ENCODE measurements at places on chromosomes 2 and 18. TPM values are rescaled to one million over a fixed set of nuclear protein-coding genes. Genes with fewer than 3 reads are reported as not detected.

DNA sequence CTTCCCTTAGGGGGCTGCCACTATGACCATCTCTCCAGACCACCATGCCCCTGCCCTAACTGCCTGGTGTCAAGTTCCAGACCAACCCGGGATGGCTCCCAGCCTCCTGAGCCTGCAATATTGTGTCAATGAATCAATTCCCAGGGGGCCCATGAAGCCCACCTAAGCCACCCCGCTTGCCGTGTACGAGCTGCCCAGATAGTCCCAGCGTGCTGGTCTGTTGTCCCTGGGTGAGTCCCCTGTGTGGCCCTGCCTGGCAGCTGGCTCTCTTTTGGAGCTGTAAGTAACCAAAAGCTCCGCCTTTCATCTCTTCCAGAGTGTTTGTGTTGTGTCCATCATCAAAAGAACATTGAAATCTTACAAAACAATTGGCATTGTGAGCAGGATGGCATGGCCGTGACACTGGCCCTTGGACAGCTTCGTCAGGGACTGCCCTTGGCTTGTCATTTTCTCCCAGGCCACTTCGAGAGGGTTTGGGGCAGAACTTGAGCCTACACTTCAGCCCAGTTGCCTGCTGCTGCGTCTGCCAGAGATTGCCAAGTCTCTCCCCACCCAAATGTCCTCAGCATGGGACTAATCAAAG, 11.3 kb upstream of the MAL start:
- H3K27ac ChIP-seq = no peak overlapping the region
- H3K4me3 ChIP-seq = no peak overlapping the region
- H3K4me1 ChIP-seq = no peaks in the 10 kb centered on the region
- peaks cover 2% of the 10 kb centered on the region for H3K27me3 ChIP-seq
- DNase-seq = peak; percentile 51
- H3K36me3 ChIP-seq = no peaks in the 10 kb centered on the region

- H3K27ac ChIP-seq = no peak overlapping the region
- peaks cover 7% of the 10 kb centered on the region for H3K27me3 ChIP-seq
- H3K36me3 ChIP-seq = no peaks in the 10 kb centered on the region
- no peak for DNase-seq
- no peak overlapping the region for H3K4me3 ChIP-seq
- no peaks in the 10 kb centered on the region for H3K4me1 ChIP-seq
Measured at GRCh38 chr2:176206682-176207081, 18.2 kb downstream of the HOXD1 start.

GRCh38 chr18:48901145-48902022, 49.4 kb downstream of the SMAD7 start:
- no peak for DNase-seq
- no peaks in the 10 kb centered on the region for H3K27me3 ChIP-seq
- H3K36me3 ChIP-seq = no peaks in the 10 kb centered on the region
- peak overlapping the region; percentile 76 for H3K27ac ChIP-seq
- H3K4me1 ChIP-seq = peaks cover 27% of the 10 kb centered on the region
- H3K4me3 ChIP-seq = no peak overlapping the region

RAPGEF4 gene
- total RNA-seq = 21.8 TPM

DNA sequence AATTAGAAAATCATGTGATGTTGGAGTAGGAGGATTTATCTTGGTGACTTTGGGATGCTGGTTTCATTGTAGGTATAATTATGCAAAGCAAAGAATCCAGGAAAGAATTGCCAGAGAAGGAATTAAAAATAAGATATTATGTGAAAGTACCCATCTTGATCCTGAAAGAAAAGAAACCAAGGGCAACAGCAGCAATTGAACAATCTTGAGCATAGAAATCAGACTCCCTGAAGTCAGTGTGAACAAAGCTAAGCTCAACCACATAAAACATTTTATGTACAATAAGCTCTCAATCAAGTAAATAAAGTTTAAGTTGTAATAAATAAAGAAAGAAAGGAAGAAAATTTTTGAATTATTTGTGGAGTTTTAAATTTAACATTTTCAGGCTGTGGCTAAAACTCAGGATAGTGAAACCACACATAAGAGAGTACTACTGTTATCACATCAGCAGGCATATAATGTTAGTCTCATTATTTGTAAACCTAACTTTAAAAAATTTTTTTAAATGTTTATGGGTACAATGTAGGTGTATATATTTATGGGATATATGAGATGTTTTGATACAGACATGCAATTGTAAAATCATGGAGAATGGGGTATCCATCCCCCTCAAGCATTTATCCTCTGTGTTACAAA, 32.8 kb upstream of the GPR55 start:
- no peak overlapping the region for H3K27ac ChIP-seq
- H3K27me3 ChIP-seq = peaks cover 22% of the 10 kb centered on the region
- peak overlapping the region; percentile 39 for H3K4me3 ChIP-seq
- no peaks in the 10 kb centered on the region for H3K4me1 ChIP-seq
- no peaks in the 10 kb centered on the region for H3K36me3 ChIP-seq

CDH2 gene
- 1.8 TPM for total RNA-seq

GRCh38 chr2:128786316-128786715, 467.6 kb upstream of the HS6ST1 start:
- DNase-seq = no peak
- no peaks in the 10 kb centered on the region for H3K27me3 ChIP-seq
- H3K27ac ChIP-seq = no peak overlapping the region
- no peaks in the 10 kb centered on the region for H3K36me3 ChIP-seq
- no peaks in the 10 kb centered on the region for H3K4me1 ChIP-seq
- no peak overlapping the region for H3K4me3 ChIP-seq

GRCh38 chr2:200509235-200509611, 645 bp downstream of the KCTD18 start:
- DNase-seq = no peak
- H3K36me3 ChIP-seq = peaks cover 10% of the 10 kb centered on the region
- H3K4me1 ChIP-seq = peaks cover 8% of the 10 kb centered on the region
- H3K27me3 ChIP-seq = no peaks in the 10 kb centered on the region

SLC38A11 gene
- total RNA-seq = 0.41 TPM

DNA sequence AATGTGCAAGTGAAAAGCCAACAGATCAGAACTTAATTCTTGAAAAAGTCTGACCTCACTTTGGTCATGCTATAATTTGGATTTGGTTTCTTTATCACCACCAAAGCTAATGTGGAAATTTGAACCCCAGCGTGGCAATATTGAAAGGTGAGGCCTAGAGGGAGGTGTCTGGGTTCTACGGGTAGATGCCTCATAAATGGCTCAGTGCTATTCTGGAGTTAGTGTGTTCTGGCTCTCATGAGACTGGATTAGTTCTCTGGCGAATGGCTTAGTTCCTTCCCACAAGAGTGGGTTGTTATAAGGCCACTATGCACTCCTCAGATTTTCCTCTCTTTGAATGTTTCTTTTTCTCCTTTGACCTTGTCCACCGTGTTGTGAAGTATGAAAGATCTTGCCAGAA, 22.3 kb downstream of the ORC4 start:
- H3K27ac ChIP-seq = no peak overlapping the region
- no peak overlapping the region for H3K4me3 ChIP-seq
- DNase-seq = no peak
- no peaks in the 10 kb centered on the region for H3K4me1 ChIP-seq

DNA sequence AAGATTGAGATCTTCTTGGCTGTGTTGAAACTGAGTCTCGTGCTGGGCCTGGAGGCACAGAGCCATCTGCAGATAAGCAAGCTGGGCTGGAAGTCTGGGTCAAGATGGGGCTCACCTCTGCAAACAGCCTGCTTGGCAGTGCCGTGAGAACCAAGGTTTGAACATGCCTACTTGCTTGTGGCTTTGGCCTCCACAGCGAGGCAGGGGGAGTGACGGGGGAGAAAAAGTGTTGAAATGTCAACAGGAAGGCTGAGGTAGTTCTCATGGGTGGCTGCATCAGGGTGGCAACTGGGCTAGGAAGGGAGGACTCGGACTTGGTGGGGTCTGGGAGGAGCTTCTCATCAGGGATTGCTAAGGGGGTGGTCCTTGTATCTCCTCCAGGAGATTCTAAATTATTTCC, 99.7 kb downstream of the THNSL2 start:
- no peaks in the 10 kb centered on the region for H3K36me3 ChIP-seq
- no peaks in the 10 kb centered on the region for H3K27me3 ChIP-seq
- no peak for DNase-seq
- no peak overlapping the region for H3K4me3 ChIP-seq
- no peaks in the 10 kb centered on the region for H3K4me1 ChIP-seq

DNA sequence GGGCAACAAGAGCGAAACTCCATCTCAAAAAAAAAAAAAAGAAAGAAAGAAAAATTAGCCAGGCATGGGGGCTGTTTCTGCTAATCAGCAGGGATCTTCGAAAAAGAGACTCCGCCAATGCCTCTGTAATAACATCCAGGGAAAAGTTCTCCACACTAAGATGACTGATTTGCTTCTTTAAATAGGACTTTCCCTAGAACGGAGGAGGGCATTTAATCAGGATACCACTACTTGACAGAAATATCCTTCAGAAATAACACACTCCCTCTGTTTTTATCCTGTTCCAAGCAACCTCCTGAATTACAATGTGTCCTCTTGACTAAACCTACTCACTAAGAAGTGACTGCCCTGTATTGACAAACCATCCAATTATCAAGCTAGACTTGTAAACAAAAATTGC, 21.7 kb downstream of the REV1 start:
- no peak overlapping the region for H3K27ac ChIP-seq
- H3K4me3 ChIP-seq = no peak overlapping the region
- DNase-seq = no peak
- H3K36me3 ChIP-seq = no peaks in the 10 kb centered on the region
- no peaks in the 10 kb centered on the region for H3K27me3 ChIP-seq
- H3K4me1 ChIP-seq = peaks cover 11% of the 10 kb centered on the region

- H3K4me1 ChIP-seq = no peaks in the 10 kb centered on the region
- DNase-seq = no peak
- no peak overlapping the region for H3K4me3 ChIP-seq
- H3K36me3 ChIP-seq = no peaks in the 10 kb centered on the region
Measured at GRCh38 chr2:14996351-14997014, 364.0 kb downstream of the LRATD1 start.

- no peak overlapping the region for H3K27ac ChIP-seq
- H3K36me3 ChIP-seq = no peaks in the 10 kb centered on the region
- peaks cover 41% of the 10 kb centered on the region for H3K4me1 ChIP-seq
- no peak for DNase-seq
- no peaks in the 10 kb centered on the region for H3K27me3 ChIP-seq
Measured at GRCh38 chr2:85017411-85018048, 46.6 kb downstream of the KCMF1 start.

KLHL29 gene
- total RNA-seq = 15.1 TPM

SLC8A1 gene
- total RNA-seq = 53.8 TPM

PSMA8 gene
- total RNA-seq = not detected

DNA sequence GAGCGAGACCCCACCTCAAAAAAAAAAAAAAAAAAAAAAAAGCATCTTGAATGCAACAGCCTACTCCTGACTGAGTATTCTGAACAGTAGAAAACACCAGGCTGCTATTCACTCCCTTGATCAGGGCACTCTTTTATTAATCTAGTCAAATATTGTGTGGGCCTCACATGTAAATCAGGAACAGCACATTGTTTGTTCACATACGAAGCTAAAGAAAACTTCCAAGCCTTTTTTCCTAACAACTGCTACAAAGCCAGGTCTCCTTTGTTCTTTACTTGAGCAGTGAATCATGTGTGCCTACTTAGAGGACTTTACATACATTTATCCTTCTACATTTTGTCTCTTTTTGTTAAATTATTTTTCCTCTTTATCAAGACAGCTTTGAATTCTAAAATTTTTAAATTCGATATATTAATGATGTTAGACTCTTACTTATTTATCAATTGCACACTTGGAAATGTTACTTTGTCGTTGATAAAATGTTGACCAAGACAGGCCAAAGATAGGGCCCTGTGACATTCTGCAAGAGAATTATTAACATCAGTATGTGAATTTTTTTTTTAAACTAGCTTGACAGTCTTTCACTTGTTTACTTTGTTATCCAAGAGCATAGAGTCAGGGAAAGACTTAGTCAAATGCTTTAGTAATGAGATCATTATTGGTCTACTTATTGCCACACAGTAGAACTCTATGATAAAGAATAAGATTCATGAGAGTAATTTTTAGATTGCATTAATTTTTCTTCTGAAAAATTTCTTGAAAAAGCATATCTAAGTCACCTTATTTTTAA, 13.2 kb downstream of the SPATS2L start:
- H3K4me3 ChIP-seq = no peak overlapping the region
- DNase-seq = no peak
- H3K27ac ChIP-seq = no peak overlapping the region
